Activated CD8-positive, alpha-beta T cell treated with anti-CD3 and anti-CD28 coated beads for 36 hours (primary cell): ENCODE measurements at places on chromosomes 4 and X. TPM values are rescaled to one million over a fixed set of nuclear protein-coding genes. Genes with fewer than 3 reads are reported as not detected.

- DNase-seq = no peak
- H3K4me3 ChIP-seq = no peak overlapping the region
- H3K27ac ChIP-seq = no peak overlapping the region
- peaks cover 3% of the 10 kb centered on the region for H3K4me1 ChIP-seq
- no peaks in the 10 kb centered on the region for H3K36me3 ChIP-seq
- H3K27me3 ChIP-seq = peaks cover 2% of the 10 kb centered on the region
Observed at GRCh38 chrX:17584248-17584681, 153.0 kb upstream of the SCML1 start.

The THOC2 gene
- 72.3 TPM for total RNA-seq

The RADX gene
- 7.4 TPM for total RNA-seq

- DNase-seq = no peak
- H3K27ac ChIP-seq = no peak overlapping the region
- H3K27me3 ChIP-seq = peaks cover 4% of the 10 kb centered on the region
- H3K36me3 ChIP-seq = no peaks in the 10 kb centered on the region
- no peak overlapping the region for H3K4me3 ChIP-seq
Observed at GRCh38 chr4:142901166-142901662, 55.1 kb upstream of the INPP4B start.

The CLDN2 gene
- not detected for total RNA-seq
